ENCODE measurements at places on chromosomes 5 and 9.

DNA sequence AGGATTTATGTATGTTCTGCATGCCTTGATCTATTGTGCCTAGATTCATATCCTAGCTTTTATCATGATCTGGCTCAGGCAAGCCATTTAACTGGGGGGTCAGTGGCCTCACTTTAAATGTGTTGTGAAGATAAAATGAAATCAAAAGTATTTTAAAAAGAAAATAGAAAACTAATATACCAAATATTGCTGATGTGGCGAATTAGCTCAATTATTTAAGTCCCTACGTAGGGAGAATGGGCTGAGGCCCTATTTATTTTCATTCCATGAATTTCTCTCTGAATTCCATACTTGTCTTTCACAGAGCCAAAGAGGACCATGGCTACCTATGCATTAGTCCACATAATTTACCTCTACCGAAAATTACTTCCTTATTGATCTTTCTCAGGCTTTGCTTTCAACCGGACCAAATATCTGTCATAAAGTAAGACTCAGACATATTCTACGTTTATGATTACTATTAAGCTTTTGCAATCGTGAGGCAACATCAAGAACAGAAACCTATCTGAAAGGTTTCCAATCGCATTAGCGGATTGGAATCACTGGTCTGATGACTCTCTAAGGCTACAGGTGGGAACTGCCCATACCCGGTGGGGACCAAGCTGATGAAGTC is 1.7 kb downstream of the MBLAC2 start:
- no peak for DNase-seq

DNA sequence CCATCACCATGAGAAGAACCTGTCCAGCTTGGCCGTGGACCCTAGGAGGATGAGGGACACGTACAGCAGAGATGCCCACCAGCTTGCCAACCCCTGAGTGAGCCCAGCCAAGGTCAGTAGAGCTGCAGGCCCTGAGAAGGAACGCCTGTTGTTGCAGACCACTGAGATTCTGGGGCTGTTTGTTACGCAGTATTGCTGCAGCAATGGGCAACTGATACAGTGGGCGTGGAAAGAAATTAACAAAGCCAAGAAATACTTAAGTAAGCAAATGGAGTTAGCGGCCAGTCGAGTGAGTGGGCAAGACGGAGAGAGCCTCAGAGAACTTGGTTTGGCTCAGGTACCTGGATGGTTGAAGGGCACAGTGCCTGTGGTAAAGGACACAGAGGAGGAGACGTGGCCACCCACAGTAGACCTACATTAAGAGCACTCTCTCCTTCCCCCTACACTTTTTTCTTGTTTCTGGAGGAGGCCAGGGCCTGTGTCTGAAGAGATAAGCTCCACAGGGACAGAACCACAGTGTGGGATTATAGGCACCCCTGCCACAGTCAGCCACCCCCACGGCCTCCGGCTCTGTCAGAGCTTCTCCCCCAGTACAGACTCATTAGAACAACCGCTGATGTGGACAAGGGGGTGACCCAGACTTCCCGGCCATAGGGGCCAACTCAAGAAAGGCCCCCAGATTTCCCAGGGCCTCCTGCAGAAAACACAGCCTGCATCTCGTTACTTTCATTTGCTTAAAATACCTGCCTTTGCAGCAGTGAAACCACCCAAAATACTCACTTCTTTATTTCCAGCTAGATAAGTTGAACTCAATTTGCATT is 40.1 kb upstream of the GRHPR start:
- no peak for DNase-seq

GRCh38 chr5:158821331-158821730 is 278.4 kb downstream of the EBF1 start:
- no peak for DNase-seq

GRCh38 chr9:129398101-129398960 is 220.3 kb upstream of the IER5L start:
- no peak for DNase-seq

GRCh38 chr9:91241909-91242308 is 119.8 kb downstream of the AUH start:
- DNase-seq, result no peak

DNA sequence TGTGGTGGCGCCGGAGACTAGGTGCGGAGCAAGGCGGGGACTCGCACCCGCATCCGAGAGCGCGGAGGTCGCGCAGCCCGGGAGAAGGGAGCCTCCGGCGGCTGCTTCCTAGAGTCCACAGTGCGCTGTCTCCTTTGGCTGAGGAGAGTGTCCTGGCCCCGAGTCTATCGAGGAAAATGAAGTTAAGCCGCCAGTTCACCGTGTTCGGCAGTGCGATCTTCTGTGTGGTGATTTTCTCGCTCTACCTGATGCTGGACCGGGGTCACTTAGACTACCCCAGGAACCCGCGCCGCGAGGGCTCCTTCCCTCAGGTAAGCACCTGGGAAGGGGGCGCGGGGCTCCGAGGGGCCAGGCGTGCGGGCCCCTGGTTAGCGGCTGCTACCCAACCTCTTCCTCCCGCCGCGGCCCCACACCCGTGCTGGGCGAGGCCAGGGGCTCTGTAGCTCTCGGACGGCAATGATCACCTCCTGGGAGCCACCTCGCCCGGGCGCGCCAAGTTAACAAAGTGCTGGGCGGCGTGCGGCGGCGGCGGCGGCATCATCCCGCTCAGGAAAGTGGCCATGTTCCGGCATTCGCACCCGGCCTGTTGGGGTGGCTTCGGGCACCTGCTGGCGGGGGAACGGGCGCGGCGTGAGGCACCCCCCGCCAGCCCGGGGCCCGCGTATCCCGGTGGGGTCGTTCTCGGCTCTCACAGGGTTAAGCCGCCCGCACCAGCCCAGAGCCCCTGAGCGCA is 681 bp downstream of the MAN2A1 start:
- DNase-seq, result peak; percentile 79

- no peak for DNase-seq
These were observed 153.1 kb downstream of the SNCAIP start for GRCh38 chr5:122465031-122465577.

- no peak for DNase-seq
These were observed 240.5 kb downstream of the ENC1 start for GRCh38 chr5:74400067-74400466.

DNA sequence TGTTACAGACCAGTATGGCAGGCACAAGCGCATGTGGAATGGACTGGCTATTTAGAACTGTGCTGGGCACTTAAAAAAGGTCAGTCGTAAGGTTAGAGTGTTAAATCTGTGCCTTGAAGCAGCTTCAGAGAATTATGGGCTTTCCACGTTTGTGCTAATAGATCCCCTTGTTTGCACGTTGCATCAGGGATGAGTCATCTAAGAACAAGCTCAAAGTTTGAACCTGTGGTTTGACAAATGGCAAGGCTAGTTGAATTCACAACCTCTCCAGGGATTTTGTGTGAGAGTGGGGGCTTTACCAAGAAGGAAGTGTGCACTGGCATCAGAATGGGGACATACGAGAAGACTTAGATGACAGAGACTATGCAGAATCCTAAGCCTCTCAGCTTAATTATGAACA is 249.6 kb downstream of the IRX1 start:
- no peak for DNase-seq

DNA sequence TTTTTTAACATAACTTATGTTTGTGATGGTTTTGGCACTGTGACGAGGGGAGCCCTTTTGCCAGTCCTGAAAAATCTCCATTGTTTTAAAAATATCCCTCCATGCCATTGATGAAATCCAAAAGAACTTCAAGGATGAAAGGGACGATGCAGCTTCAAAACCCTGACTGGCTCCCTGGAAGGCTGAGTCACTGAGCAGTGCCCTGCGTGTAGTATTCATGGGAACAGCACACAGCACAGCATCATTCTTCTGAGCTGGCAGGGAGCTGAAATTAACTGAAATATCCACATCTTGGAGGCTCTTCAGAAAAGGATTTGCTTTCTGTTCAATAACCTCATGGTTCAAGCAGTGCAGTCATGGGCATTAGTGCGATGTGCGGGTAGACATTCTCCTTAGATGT is 29.7 kb downstream of the PDE4D start:
- DNase-seq, result no peak

DNA sequence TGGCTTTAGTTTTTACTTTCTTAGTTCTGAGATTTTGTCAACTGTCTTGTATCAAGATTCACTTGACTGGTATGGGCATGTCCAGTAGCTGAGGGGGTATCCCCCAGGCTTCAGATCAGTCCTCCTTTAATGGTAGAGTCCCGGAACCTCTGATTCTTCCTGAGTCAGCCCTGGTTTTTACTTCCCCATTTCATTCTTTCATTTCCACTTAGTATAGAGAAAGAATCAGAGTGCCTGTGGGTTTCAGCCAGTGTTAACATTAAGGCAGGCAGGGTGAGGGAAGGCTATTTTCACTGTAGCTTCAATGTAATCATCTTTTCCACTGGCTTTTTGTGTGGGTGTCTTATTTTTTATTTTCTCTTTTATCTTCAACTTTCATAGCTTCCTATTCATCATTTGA is 8.3 kb upstream of the COMMD10 start:
- no peak for DNase-seq

- DNase-seq, result no peak
These were observed 82.9 kb upstream of the RUFY1 start for GRCh38 chr5:179467441-179467840.

DNA sequence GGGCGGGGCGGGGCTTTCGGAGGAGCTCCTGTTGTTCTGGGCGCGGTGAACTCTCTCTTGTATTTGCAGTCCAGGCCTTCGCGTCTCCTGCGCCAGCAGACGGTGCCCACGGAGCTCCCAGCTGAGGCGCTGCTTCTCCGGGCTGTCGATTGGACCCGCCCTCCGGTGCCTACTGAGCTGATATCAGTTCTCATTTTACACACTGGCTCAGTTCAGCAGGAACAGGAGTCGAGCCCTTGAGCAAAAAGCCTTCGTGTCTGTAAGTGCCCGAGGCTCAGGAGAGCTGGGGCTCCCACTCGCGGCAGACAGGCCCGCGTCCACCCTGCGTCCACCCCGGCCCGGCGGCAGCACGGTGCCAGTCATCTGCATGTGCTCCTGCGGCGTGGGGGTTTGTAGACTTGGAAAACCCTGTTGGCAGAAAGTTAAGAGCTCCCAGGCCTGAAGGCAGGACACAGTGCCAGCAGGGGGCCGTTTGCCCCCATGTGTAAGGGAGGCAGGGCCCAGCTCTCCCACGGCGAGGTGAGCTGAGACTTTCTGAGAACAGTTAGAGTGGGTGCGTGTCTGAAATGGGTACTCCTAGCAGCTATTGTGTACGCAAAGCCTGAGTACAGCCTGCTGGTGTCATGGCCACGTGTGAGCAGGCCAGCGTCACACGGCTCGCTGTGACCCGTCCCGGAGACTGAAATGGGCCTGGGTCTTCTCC is 231.5 kb downstream of the FANCC start:
- DNase-seq, result peak; percentile 78

- DNase-seq, result no peak
These were observed 16.4 kb upstream of the PDCD1LG2 start for GRCh38 chr9:5493679-5494511.

GRCh38 chr5:135993335-135993879 is 35.4 kb upstream of the TGFBI start:
- DNase-seq, result no peak

DNA sequence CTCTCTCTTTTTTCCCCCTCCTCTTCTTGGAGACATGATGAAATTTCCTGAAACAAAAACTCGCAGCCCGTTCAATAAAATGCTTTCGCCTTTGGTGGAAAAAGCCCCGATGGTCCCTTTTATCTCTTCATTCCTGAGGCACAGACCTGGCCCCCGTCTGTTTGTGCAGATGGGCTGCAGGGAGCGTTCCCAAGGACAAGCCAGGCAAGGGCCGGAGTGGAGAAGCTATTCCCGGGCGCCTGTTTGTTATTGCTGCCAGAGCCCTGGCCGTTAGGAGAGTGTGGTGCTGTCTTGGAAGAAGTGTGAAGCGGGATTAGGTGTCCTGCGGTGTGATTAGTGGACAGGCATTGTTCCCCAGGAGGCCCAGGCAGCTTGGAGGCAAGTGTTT is 71.9 kb downstream of the SMIM23 start:
- no peak for DNase-seq

DNA sequence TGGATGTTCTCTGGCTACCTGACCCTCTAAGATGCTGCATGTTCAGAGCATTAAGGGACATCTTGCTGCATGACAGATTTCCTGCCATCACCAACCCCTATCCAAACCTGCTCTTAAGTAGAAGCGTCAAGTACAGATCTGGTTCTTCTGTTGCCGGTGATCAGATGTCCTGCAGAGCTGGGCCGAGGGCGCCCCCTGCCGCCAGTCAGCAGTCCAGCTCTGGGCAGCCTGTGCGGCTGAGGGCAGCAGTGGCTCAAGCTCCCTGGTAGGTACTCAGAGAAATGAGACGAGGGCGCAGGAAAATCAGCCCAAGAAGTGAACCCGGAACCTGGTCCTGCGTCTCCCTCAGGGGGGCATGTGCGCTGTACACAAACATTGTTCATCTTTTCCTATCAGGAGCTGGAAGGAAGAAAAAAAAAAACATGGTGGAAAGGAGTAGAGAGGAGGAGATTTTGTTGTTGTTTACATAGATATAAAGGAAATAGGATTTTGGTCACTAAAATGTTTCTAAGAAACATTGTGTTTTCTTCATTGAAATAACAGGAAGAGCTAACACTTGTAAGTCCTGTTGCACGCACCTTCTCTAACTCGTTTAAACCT is 95.8 kb downstream of the CFAP90 start:
- no peak for DNase-seq

- peak; percentile 99 for DNase-seq
These were observed at the start of gene EIF4EBP3 for GRCh38 chr5:140547508-140548299. Gene EIF4EBP3, plus strand, starts transcription at chr5:140547662. Its CDS starts 76 bp downstream, at chr5:140547738.

DNA sequence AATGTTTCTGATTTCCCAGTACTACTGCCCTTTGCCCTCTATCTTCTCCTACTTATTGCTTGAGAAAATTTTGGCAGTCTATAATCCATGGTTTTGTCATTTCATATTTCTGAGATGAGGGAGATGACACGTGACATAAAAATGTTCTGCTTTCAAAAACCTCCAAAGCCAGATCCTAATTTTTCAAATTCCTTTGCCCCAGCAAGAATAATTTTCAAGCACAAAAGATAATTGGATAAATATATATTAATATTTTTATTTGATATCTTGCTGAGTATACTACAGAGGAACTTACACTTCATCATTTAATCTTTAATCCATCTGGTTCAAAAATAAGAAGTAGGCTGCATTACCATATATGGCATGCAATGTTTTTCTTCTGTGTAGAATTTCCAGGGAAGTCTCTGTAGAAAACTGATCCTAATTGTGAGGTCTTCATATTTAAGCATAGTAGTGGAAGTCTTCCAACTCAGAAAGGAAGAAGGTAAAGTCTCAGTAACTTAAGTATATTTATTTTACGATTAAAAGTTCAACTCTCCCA is 1738.8 kb downstream of the EFNA5 start:
- no peak for DNase-seq

DNA sequence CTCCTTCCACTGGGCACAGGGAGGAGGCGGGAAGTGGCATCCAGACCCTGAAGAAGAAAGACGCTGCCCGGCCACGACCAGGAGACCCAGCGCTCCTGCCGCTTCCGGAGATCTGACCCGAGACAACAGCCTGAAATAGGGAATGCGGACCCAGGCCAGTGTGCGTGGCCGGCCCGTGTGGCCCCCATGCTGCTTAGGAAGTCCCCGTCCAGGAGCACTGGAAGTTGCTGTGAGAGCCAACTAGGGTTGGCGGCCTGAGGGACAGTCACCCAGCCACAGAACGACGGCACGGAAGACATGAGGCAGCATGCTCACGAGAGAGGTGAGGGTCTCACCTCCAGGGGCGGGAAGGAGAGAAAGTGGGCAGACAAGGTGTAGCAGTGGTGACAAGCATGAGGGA is 17.0 kb downstream of the SH3GLB2 start:
- no peak for DNase-seq

- DNase-seq, result no peak
These were observed 151.0 kb downstream of the GPBP1 start for GRCh38 chr5:57324861-57325260.
